ENCODE measurements at places on chromosomes 1 and 21.

GRCh38 chr1:37731312-37732019, 33.5 kb downstream of the EPHA10 start:
- DNase-seq, result no peak

DNA sequence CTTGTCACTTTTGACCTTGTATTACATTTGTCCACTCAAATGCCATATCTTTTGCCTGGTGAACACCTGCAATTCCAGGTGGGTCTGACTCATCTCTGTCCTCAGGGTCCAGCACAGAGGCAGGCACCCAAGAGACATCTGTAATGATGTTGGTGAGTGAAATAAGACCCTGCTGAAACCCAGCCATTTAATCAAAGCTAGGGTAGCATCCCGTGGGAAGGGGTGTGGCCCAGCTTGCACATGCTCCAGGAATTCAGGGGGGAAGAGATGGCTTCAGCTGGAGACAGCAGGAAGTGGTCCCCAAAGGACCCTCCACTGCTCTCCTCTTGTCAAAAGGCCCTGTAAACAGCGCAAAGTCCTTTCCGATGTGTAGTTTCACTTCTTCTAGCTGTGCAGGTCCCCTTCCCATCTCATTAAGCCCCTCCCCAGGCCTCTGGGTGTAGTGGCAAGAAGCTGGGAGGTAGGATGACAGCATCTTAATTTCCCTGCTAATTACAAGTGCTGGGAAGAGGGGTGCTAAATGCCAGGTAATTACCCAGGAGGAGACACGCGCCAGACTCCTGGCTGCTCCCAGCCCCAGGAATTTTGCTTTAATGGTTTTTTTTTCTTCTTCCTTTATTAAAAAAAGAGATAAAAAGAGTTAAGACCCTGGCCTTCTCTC, 54.4 kb upstream of the TRABD2B start:
- DNase-seq, result no peak

GRCh38 chr1:61160526-61160925, 78.2 kb downstream of the NFIA start:
- no peak for DNase-seq

GRCh38 chr1:213659580-213660547, 327.9 kb upstream of the PROX1 start:
- DNase-seq, result no peak

- no peak for DNase-seq
These were observed 62.5 kb downstream of the OSBPL9 start for GRCh38 chr1:51679435-51679834.

- DNase-seq, result no peak
These were observed 31.7 kb upstream of the COG2 start for GRCh38 chr1:230610589-230610988.

- no peak for DNase-seq
These were observed 113.6 kb upstream of the CYYR1 start for GRCh38 chr21:26686705-26687104.

DNA sequence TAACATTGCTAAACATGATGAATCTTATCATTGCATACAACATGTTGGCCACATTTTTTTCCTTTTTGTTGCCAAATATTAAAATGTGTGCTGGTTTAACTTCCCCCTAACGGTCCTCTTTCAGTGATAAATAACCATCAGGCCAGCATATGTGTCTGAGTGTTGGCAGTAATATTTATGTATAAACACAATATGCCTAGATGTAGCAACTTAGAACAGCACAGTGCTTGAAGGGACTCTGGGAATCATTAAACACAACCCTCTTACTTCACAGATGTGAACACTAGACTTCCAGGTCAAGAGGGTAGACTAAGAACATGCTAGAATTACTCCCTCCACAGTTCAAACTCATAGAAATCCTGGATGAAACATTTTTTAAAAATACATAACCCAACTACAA, 581.8 kb downstream of the PLPP3 start:
- DNase-seq, result no peak

GRCh38 chr1:231985296-231986023, 358.9 kb downstream of the DISC1 start:
- DNase-seq, result no peak

GRCh38 chr1:165075725-165076370, 280.7 kb downstream of the LMX1A start:
- no peak for DNase-seq

DNA sequence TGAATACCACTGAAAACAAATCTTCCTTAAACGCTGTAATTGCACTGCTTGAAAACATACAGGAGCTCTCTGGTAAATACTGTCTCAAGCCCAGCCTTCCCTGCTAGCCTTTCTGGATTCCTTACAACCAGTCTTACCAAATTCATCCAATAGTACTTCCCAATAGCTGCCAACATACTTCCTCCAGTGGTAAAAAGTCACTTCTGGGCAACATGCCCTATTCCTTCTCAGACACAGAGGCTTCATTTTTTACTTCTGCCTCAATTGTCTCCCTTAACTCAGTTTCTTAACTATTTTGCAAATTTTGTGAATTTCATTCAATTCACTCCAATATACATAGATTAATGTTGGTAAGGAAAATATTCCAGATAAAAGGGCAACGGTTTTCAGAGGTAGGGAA, 166.3 kb downstream of the TBX15 start:
- no peak for DNase-seq

DNA sequence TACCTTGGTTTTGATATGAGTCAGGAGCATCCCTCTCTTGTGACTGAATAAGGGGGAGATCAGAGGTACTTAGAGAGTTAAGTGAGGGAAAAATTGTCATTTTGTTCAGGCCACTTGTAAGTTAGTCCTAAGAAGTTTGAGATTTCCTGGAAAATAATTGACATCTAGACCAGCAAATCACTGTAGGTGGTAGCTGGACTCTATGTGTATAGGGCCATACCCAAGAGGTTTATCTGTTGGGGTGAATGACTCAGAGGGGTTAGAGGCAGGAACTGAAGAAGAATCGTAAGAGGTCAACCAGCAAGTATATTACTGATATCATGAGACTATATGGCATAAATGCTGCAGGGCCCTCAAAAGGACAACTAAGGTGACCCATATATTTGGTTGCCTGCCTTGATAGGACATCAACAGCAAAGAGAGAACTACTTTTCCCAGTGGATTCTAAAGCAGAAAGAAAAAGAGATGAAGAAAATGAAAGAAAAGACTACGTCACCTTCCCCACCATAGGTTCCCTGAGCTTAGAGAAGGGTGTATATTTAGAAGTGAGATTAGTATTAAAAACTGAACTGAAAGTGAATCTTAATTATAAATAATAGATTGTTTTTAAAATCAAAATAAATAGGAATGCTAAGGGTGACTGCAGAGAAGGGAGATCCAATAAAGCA, 8.0 kb upstream of the RNPC3 start:
- DNase-seq, result peak; percentile 23

- DNase-seq, result no peak
These were observed 22.8 kb downstream of the ATP1B1 start for GRCh38 chr1:169129109-169129784.

GRCh38 chr1:175548774-175549173, 194.6 kb downstream of the TNR start:
- DNase-seq, result no peak

- no peak for DNase-seq
These were observed 110.5 kb downstream of the PEX14 start for GRCh38 chr1:10585242-10585641.

DNA sequence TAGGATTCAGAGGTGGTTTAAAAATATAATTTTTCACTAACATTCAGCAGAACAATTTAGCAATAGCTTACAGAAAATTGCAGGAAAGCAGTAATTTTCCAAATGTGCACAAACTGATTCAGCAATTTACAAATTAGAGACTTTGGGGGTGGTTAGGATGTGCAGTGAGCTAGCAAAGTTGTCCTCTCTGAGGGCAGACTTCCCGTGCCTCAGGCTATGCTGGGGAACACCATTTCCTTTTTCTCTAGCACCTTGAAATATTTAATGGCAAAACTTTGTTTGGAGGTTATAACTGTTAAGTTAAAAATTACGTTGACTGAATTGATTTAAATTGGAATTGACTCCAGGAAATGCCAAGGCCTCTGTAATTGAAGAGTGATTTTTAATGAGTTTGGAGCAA, 258.9 kb downstream of the PTBP2 start:
- DNase-seq, result no peak

DNA sequence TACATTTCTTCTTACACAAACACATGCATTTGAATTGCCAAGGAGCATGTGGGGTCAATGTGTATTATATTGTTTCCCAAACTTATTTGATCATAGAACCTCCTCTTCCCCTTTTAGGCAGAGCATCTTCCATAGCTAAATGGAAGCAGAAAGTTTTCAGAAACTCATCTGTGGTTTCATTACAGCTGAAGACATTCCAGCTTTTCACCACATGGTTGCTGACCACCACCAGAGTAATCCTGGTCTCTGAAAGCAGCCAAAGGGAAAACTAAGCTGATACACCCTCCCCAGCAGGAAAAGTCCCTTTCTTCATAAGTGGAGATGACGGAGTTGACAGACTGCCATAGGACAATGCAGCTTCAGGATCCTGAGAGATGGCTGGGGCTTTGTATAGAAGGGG, 30.2 kb upstream of the OTUD3 start:
- DNase-seq, result no peak

- DNase-seq, result no peak
These were observed 10.6 kb downstream of the ZZZ3 start for GRCh38 chr1:77671836-77672235.

GRCh38 chr1:203331224-203331623, 19.7 kb downstream of the FMOD start:
- DNase-seq, result no peak

GRCh38 chr1:53367503-53368313, 39.8 kb upstream of the LRP8 start:
- peak; percentile 90 for DNase-seq

DNA sequence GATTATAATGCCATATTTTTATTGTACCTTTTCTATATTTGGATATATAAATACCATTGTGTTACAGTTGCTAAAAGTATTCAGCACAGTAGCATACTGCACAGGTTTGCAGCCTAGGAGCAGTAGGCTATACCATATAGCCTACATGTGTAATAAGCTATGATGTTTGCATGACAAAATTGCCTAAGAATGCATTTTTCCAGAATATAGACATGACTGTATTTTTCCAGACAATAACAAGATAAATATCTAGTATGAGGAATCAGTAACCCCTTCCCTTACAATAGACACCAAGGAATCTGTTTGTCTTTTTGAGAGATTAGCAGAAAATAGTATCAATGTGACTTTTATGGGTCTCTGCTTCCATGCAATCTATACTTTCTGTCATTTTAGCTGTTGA, 228.6 kb downstream of the GRIK1 start:
- DNase-seq, result no peak

GRCh38 chr1:178174539-178174938, 80.6 kb downstream of the RASAL2 start:
- DNase-seq, result no peak

- DNase-seq, result peak; percentile 68
These were observed 7.5 kb downstream of the MX2 start for GRCh38 chr21:41369105-41369919.

- no peak for DNase-seq
These were observed at the start of gene NECTIN4 for GRCh38 chr1:161089251-161089924. TSS of gene NECTIN4 (minus strand) at chr1:161089558. CDS start at chr1:161089296, 262 bp downstream.

DNA sequence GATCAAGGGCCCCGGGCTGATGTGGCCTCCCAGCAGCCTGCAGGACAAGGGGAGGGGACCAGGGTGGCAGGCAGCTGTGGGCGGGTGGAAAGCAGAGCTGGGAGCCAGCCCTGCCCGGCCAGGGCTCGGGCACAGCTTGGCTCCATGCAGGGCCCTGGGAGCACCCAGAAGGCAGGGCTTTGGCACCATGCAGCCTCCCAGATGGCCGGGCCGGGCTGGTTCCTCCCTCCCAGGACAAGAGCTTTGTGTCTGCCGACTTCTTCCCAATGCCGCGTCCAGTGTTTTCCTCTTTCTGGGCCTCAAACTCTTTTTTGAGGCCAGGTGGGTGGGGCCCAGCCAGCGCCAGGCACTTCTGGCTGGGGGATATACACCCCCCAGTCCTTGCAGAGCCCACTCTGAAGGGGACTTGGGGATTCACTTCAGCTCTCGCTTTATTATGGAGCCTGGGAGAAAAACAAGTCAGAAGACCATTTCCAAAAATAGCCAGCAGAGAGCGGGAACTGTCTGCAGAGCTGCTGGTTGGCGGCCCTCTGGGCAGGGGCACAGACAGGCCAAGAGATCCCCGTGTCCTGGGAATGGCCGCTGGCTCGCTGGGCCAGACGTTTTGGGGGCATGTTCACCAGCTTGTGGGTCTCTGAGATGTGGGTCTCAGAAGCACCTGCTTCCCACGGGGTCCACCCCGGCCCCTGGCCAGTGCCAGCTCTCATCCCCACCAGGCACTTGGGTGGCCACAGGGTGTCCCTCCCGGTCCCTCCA, 103.8 kb upstream of the ARHGEF16 start:
- no peak for DNase-seq

DNA sequence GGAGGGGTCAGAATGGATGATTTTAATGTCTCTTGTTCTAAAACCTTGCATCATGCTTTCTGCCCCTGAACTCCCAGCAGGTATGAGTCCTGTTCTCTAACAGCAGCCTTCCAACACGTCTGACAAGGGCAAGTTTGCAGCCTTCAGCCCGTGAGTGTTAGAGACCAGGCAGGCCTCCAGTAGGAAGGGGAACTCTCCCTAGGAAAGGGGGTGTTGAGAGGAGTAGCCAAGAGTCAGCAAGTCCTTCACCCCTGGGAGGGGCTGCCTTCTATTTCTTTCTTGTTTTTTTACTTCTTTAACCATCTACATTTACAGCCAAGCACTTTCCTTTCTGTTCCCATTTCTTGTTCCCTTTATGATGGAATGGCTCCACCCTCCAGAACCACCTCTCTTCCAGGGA, 14.2 kb downstream of the BATF3 start:
- no peak for DNase-seq

- DNase-seq, result no peak
These were observed 129.3 kb upstream of the GJB5 start for GRCh38 chr1:34625521-34626015.

DNA sequence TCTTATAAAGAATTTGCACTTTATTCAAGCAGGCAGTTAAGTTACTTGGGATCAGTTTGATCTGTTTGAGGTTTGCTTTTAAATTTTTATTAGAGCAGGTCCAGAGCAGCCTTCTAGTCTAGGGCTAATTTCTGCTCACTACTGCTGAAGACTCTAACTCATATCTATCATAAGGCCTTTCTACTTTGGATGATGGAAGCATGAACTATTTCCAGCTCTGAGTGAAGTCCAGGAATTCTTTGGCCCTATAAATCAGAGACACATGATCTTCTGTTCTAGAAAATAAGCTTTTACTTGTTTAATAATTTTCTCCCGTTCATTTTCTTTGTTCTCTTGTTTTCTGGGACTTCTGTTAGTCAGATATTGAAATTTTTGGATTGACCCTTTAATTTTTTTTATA, 14.7 kb downstream of the NIBAN1 start:
- no peak for DNase-seq
